ENCODE measurements at places on chromosomes 16 and 17.

DNA sequence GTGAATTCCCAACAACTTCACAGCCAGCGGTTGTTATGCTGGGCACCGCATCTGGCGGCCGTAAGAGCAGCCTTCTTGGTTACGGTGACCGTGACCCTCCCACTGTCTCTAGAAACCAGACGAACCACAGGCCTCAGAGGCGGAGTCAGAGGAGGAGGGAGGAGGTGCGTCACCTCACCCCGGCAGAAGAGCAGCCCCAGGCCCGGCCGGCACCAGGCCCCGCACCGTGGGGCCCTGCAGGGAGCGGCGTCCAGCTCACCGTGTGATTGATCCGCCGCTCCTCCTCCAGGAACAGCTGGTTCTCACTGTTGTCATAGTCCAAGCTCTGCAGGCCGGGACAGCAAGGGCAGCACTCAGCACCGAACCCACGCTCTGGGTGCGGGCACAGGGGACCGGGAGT lies 13.7 kb downstream of the CLCN7 start:
- DNase-seq, result no peak

GRCh38 chr16:47617732-47618131 lies 156.6 kb downstream of the PHKB start:
- DNase-seq, result no peak

GRCh38 chr17:3594051-3594800 lies 15.0 kb downstream of the TRPV1 start:
- DNase-seq, result peak; percentile 72

DNA sequence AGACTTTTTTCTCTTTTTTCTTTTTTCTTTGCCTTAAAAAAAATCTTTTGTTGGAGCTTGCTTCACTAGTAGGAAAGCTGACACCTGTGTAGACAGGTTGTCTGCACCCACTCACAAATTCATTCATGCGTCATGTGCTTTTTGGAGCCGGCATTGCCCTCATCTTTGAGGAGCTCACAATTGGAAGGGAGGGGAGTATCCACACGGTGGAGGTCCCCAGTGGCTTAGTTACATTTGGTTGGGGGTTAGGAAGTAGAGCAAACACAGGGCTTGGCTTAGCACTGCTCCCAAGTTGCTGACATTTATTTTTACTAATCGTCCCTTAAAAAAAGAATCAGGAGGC lies 18.7 kb upstream of the MEIOB start:
- DNase-seq, result no peak

DNA sequence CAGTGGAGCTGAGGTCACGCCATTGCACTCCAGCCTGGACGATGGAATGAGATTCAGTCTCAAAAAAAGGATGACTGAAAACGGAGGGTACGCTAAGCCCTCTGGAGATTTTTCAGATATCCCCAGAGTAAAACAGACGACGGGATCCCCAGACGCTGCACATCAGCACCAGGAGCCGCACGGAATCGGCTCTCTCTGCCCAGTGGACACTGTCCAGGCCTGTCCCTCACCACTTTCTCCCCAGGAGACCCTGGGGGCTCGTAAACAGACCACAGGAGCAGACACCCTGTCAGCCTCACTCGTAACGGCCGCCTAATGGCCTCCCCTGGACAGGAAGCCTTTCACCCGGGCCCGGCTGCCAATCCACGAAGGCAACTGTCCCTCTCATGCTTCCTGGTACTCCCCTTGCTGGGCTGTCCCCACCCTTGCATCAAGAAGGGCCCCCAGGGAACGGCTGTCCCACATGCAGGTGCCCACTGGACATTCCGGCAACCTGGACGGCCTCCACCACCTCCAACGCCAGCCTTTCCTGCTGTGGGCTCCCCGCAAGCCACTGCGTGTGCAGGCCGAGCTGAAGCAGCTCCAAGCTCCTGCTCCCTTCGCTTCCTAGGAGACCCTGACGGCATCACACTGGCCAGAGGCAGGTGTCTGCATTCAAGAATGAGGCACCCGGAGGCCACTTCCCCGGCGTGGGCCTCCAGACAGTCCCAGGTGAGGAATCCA lies 74.3 kb downstream of the TIMM22 start:
- no peak for DNase-seq

GRCh38 chr16:1093284-1094123 lies 2.5 kb downstream of the C1QTNF8 start:
- no peak for DNase-seq

- DNase-seq, result no peak
Measured at GRCh38 chr17:76727745-76728456, 1.3 kb downstream of the METTL23 start.

- DNase-seq, result peak; percentile 64
Measured at GRCh38 chr17:57899822-57900221, 50.0 kb upstream of the MRPS23 start.

- peak; percentile 87 for DNase-seq
Measured at GRCh38 chr16:91484-91883, 13.5 kb downstream of the MPG start.

- no peak for DNase-seq
Measured at GRCh38 chr17:58360296-58361063, 8.5 kb upstream of the SUPT4H1 start.

DNA sequence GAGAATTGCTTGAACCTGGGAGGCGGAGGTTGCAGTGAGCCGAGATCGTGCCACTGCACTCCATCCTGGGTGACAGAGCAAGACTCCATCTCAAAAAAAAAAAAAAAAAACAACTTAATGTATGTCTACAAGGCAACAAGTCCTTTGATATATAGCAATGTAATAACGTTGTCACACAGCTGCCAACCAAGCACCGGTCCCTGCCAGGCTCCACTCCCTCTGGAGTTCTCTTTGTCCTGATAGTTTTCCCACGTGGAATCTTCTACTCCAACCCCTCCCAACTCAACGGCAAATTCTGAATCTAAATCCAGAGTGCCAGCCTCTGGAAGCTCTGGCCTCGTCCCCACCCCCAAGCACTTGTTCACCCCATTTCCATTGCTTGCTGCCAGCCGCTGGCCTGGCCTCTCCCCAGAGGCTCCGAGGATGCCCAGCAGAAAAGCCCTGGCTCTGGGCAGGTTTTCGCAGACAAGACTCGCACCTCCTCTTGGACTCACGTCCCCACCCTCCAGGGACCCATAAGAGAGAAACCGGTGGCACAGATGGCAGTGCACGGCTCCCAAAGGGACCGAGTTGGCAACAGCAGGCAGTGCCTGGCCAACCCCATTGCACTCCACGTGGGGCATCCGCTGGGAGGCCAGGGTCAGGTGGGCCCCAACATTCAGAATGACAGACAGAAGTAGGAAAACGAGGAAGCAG lies 15.9 kb upstream of the CBX2 start:
- DNase-seq, result no peak

DNA sequence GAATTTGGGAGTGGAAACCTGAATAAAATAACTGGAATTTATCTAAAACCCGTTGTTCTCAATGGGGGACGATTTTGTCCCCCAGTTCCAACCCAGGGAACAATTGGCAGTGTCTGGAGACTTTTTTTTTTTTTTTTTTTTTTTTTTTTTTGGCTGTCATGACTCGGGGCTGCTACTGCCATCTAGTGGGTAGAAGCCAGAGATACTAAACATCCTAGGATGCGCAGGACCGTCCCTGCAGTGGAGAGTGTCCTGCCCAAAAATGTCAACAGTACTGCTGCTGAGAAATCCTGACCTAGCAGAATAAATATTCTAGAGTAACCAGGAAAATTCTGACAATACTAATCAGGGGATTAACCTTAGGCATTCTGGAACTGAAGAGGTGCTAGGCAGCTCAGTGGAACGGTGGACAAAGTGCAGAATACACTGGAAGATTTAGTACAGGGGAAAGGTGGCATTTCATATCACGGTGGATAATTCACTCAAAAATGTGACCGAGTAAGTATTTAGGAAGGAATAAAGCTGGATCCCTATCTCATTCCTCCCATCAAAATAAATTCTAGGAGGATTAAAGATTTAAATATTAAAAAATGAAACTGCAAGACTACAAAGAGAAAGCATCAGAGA lies 107.6 kb downstream of the SPECC1 start:
- peak; percentile 82 for DNase-seq

DNA sequence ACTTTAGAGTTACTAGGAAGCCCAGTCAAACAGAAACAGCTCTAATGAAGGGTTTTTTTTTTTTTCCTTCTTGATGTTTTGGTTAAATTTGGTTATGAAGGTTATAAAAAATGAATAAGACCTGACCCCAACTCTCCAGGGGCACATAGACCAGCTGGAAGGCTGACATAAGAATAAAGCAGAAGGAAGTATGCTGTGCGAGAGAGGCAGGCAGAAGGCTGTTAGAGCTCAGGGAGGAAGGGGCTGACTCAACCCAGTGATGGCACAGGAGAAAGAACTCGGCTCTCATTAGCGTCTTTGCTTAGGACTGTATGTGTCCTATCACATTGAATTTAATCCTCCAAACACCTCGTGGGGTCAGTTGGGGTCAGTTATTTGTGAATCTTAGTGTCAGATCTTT lies 474.6 kb downstream of the PMP22 start:
- no peak for DNase-seq

- DNase-seq, result no peak
Measured at GRCh38 chr16:4852221-4852872, 5.1 kb downstream of the UBN1 start.

DNA sequence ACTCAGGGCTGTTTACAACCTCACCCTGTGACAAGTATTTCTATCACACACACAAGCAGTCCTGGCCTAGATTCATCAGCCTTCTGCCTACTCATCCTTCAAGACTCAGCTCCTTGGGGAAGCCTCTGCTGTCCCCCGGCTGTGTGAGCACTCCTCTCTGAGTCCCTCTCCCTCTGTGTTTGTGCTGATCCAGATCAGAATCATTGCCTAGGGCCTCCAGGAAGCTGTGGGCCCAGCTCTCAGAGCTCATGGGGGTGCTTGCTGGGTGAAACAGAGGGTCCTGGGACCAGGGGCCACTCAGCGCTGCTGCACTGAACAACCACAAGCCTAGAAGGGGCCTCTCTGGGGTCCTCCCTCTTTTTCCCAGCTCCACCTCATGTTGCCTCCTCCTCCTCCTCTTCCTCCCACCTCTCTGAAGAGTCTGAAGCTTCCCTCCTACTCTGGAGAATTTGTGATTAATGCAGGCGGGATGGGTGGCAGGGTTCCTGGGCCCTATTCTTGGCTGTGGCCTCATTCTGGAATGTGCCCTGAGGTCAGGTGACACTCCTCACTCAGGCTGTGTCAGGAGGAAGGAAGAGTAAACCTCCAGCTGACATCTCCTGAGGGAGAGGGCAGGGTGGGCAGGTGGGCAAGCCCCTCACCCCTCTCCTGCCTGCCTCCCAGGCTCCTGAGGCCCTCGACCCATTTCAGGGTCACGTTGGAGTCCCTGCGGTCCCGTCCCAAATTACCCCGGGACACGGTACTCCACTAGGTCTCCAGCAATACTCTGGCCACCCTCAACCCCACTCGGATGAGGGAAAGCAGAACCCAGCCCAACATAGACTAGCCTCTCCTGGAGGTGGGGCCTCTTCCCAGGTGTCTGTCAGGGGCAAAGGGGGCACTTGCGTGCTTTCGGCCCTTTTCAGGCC lies 10.1 kb downstream of the WFIKKN2 start:
- no peak for DNase-seq

- DNase-seq, result no peak
Measured at GRCh38 chr17:77645072-77646045, 313.1 kb upstream of the TNRC6C start.

- DNase-seq, result no peak
Measured at GRCh38 chr17:10292057-10292937, 80.5 kb downstream of the MYH13 start.

DNA sequence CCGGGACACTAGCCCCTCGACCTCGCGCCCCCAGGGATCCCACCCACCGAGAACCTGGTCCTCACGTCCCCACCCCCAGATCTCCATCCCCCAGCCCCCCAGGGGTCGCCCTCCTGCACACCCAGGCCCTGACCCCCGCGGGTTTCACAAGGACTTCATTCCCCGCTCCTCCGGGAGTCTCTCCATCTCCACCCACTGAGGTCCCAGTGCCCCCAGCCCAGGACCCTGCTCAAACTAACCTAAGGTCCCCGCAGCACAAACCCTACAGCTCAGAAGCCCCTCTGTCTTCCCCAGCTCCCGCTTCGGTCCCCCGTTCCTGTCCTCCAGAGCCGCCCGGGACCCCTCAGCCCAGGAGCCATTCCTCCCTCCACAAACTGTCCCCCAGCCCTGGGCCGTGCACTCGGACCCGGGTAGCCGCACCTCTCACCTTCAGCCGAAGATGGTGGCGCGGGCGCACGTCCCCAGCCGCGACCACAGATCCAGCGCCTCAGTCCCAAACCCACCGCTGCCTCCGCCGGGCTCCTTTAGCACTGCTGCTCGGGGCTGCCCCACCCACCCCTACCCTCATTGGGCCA lies at the start of gene MYH10:
Gene MYH10, minus strand, starts transcription at position 499 of the 575 bp plus-strand sequence. CDS start 7,479 bp downstream, outside the sequence.
- DNase-seq, result peak; percentile 4

- no peak for DNase-seq
Measured at GRCh38 chr17:48175692-48176470, 68.3 kb downstream of the SNX11 start.

GRCh38 chr16:77359065-77359502 lies 75.8 kb downstream of the ADAMTS18 start:
- DNase-seq, result peak; percentile 56

DNA sequence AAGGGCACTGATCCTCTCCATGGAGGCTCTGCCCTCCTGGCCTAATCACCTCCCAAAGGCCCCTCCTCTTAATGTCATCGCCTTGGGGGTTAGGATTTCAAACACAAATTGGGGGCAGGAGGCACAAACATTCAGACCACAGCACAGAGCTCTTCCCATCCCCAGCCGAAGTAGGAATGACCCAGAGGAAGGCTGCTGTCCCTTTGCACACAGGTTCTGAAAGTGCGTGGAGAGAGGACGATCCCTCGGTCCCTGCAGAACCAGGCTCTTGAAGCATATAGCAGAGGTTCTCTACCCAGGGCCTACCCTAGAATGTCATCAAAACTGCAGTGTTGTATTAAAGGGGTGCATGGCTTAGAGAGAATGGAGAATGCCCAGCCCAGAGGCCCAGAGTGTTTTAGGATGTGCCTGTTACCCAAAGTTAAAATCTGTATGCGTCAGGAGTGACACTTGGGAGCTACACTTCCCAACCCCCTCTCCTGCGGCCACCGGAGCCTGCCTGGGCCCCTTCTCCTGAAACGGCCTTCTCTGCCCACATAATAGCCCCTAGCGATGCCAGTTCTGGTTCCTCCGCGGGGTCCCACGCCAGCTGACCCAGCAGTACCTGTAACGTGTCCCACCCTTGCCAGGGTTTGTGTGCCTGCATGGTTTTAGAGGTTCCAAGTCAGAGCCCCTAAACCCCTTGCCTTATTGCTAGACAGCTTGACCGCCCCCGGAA lies 159.5 kb upstream of the CACNG5 start:
- no peak for DNase-seq

DNA sequence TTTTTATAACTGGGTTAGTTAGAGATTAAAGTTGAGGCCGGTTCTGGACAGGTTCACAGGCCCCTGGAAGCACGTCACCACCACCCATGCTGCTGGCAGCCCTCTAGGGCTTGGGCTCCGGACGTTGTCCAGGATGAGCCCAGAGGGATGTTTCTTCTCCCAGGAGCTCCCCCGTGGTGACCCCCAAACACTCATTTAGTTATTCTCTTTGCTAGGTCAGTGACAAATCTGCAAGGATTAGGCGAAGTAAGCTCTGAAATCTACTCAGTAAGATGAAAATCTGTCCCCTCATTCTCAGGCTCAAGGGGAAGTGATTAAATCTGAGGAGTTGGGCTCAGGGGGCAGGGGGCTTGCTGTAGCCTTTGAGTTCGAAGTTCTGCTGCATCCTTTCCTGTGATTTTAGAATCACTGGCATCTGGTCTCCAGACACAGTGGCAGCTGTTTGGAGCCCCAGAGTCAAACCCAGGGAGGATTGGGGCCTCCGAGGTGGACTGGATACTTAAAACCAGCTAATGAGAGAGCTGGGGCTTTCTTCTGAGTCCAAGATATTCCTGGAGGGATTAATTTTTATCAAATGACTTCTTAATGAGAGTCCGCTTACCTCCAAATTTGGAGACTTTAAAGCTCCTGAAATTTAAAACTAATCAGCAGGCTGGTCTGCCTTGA lies 49.2 kb upstream of the HS3ST2 start:
- DNase-seq, result no peak

All from Ammon's horn (tissue), 1 donor.